ENCODE measurements at places on chromosomes 13 and 19.

DNA sequence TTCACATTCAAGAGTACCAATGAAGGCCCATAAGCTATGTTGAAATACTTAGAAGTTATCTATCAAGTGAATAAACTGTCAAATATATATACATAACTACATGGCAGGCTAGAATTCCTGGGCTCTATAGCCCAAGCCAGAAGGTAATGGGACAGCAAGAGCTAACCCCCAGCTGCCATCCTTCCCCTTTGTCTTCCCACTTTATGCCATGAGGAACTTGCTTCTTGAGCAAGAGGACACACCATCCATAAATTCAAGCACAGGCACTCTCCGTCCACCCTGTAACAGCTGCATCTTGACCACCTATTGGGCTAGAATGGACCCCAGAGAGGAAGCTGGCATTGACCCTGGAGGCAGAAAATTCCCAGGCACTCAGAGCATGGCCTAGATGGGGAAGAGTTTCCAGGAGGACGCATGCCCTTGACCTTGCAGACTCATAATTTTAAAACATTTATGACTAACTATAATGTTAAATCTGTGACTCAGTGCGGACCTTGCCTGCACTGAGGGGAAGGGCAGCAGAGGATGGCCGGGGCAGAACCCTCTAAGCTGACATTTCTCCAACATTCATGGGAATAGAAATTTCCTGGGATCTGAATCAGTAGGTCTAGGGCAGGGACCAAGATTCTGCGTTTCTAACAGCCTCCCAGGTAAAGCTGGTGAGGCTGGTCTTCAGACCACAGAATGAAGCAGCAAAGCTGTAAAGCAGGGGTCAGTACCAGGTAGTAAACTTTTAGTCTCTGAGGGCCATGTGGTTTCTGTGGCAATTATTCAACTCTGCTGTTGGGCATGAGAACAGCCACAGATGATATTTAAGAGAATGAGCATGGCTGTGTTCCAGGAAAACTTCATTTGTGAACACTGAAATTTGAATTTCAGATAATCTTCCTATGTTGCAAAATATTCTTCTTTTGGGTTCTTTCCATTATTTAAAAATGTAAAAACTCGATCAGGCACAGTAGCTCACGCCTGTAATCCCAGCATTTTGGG is 71.4 kb upstream of the CLDN10 start:
- no peak for DNase-seq

- DNase-seq = no peak
Observed at GRCh38 chr13:25795277-25795676, 256.5 kb downstream of the SHISA2 start.

GRCh38 chr19:52170863-52171320 is 529 bp downstream of the ZNF836 start:
- no peak for DNase-seq

DNA sequence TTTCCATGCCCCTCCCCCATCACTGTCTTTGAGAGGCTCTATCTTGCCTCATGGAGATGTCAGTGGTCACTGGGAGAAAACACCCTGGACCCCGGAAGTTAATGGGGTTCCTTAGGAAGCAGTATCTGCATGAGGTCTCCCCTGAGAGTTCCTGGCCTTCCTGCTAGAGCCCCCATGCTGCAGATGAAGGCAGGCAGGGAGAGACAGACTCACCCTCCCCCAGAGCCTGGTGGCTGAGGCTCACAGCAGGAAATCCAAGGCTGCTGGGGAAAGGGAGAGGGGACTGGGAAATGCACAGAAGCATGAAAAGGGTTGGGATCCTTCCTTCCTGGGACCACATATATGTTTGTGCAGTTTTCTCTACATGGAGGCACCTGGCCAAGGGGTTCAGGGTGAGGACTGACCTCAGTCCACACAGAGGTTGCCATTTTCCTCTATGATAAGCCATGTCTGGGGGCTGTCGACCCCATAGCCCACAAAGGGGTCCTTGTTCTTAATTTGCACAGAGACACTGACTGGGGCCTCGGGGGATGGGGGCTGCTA is 95.4 kb downstream of the RNASEH2B start:
- DNase-seq = no peak

DNA sequence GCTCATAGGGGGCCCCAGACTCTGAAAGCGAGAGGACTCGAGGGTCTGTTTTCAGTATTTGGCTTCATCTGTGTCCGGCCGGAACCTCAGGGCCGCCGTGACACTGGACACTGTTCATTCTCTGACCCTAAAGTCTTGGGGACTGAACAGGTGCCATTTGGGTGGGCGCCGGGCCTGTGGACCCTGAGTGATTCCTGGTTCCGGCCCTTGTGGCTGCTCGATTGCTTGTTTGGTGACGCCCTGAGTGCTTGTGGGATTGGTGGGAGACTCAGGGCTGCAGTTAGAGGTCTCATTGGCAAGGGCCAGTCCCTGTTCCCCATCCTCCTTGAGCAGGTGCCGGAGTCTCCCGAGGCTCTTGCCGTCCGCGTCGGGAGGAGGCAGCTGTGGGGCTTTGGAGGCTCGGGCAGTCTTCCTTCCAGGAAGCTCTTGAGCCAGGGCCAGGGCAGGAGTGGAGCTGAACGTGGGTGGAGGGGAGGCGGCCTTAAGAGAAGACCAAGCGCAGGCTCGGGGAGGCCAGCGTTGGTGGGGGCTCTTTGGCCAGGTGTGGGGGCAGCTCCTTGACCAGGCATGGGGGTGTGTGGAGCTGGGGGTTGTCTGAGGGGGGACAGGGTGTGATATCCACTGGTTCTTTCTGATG is 4.7 kb downstream of the PTBP1 start:
- DNase-seq = no peak

GRCh38 chr19:16889366-16889882 is 625 bp downstream of the F2RL3 start:
- DNase-seq = no peak

GRCh38 chr19:48258350-48258749 is 2.6 kb upstream of the CARD8 start:
- DNase-seq = no peak

DNA sequence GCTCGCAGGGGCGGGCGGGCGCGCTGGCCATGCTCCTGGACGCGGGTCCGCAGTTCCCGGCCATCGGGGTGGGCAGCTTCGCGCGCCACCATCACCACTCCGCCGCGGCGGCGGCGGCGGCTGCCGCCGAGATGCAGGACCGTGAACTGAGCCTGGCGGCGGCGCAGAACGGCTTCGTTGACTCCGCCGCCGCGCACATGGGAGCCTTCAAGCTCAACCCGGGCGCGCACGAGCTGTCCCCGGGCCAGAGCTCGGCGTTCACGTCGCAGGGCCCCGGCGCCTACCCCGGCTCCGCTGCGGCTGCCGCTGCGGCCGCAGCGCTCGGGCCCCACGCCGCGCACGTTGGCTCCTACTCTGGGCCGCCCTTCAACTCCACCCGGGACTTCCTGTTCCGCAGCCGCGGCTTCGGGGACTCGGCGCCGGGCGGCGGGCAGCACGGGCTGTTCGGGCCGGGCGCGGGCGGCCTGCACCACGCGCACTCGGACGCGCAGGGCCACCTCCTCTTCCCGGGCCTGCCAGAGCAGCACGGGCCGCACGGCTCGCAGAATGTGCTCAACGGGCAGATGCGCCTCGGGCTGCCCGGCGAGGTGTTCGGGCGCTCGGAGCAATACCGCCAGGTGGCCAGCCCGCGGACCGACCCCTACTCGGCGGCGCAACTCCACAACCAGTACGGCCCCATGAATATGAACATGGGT is 599 bp downstream of the ZIC2 start:
- no peak for DNase-seq

DNA sequence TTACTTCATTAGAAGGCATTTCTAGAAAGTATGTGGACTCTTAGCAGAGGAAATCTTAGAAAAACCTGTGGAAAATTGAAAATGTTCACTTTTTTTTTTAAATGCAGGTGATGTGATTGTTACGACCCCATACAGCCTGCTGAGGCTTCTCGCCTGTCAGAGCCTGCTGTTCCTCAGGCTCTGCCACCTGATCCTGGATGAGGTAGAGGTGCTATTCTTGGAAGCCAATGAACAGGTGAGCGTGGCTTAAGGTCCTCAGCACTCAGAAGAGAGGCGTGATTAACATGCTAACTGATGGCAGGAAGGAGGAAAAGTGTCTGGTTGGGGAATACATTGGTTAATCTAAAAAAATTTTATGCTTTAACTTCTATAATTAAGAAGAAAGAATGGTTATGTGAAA is 71.4 kb downstream of the SLC7A9 start:
- DNase-seq = no peak

DNA sequence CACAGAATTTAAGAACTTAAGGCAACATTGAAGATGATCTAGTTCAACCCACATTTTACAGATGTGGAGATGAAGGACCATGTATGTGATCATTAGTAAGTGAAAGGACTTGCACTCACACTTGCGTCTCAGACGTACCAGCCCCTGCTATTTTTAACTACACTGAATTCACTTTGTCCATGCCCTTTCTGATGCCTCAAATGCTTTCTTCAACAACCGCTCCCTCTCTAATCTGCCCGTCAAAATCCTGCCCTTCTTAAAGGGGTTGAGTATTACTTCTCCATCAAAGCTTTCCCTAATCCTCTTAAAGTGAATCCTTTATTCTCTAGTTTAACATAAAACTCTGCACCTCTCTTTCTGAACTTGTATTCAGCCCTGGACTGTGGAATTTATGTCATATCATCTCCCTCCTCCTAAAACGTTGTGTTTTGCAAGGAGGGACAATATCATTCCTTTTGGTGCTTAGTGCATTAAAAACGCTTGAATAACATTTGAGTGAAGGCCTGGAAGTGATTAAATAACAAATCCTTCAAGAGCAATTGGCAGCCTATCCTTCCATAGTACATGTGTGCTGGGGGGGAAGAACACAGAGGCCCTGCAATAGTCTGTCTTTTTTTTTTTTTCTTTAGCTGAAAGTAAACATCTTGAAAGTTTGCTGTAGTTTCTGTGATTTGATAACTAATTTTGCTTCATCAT is 493.3 kb downstream of the LMO7 start:
- no peak for DNase-seq

- no peak for DNase-seq
Observed at GRCh38 chr13:68667863-68668262, 1437.7 kb upstream of the PCDH9 start.

- no peak for DNase-seq
Observed at GRCh38 chr19:5255602-5256231, 84.9 kb downstream of the PTPRS start.

- no peak for DNase-seq
Observed at GRCh38 chr13:94218537-94218936, 260.9 kb downstream of the DCT start.

- DNase-seq = no peak
Observed at GRCh38 chr19:15031675-15032074, 17.6 kb upstream of the CASP14 start.

- DNase-seq = no peak
Observed at GRCh38 chr19:33748231-33748630, 48.4 kb upstream of the KCTD15 start.

DNA sequence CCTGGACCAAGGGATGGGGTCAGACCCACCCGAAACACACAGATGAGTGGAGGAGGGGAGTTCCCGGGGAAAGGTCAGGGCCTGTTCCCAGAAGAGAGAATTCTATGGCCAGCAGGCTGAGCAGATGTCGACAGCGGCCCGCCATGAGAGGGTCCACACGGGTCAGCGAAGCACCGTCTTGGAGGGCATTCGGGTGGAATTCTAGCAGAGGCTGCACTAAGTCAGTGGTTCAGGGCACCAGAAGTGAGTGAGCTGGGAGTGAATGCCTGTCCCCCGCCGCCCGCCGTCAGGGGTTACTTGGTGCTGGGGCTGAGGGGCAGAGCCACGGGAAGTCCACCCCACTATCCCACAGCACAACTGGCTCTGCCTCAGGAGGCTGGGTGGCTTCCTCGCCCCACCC is 96.2 kb upstream of the VSTM2B start:
- no peak for DNase-seq

- no peak for DNase-seq
Observed at GRCh38 chr19:41339936-41340335, 13.8 kb downstream of the TGFB1 start.

DNA sequence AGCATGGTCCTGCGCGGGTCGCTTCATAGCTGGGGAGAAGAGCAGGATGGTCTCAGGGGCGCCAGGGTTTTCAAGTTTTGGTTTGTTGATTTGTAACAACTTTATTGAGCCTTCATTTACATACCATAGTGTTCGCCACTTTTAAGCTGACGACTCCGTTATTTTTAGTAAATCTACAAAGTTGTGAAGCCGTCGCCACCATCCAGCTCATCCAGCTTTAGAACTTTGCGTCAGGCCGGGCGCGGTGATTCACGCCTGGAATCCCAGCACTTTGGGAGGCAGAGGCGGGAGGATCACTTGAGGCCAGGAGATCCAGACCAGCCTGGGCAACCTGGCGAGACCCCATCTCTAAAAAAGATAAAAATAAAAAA is 404 bp downstream of the C19orf44 start:
- no peak for DNase-seq

- no peak for DNase-seq
Observed at GRCh38 chr13:93226065-93226622, 463 bp upstream of the GPC6 start.

- no peak for DNase-seq
Observed at GRCh38 chr13:42039946-42040729, 8.3 kb upstream of the DGKH start.

GRCh38 chr13:93147298-93147645 is 79.3 kb upstream of the GPC6 start:
- no peak for DNase-seq

DNA sequence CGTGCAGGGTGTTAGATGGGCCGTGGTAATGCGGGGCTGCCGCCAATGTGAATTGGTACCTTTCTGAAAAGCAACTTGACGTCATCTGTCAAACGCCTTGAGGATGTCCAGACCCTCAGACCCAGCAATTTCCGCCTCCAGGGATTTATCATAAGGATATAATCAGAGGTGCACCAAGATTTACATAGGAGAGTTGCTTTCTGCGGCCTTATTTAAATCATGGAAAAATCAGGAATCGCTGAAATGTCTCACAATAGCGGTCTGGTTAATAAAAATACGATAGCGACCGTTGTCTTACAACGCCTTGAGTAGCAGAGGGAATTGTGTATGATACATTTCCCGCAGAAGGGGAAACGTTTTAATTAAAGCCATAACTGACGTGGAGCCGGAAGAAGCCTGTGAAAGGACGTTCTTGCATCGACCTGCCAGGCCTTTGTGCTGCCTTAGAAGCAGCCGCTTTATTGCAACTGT is 32.3 kb upstream of the NDUFS7 start:
- no peak for DNase-seq

DNA sequence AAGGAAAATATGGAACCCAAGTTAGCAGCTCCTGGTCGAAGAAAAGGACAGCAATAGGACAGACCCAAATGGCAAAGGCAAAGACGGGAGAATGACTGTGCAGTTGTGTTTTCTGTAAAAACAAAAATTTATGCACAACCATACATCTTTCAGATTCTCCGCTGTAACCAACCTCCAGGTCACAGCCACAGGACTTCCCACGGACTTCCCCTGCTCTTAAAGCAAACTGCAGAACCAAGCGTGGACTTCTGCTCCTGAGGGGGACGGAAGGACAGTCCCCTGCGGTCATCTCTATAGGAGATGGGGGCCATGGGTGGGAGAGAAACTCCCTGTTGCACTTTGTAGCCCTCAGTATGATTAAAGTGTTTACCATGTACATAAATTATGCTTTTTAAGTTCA is 2.5 kb downstream of the GRTP1 start:
- DNase-seq = no peak

GRCh38 chr13:27170221-27170515 is 1.4 kb downstream of the USP12 start:
- no peak for DNase-seq
